PC-9 (cell line): ENCODE measurements at places on chromosomes 3 and 15.

DNA sequence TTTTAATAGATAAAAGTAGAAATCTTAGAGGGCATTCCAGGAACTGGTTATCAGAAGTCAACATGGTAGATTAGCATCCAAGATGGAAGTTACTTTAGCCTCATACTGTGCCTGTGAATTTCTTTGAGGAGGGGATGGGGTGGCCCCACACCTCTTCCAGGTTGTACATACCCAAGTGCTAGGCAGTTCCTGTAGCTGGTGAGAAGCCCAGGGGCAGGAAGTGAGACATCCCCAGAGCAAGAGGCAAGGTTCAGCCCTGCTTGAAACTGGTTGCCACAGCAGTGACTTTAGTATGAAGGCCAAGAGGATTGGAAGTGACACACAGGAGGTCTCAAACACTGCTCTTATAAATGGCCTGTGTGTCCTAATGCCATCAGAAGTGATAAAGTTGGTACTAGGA is 11.9 kb downstream of the GTPBP8 start:
- no peak for DNase-seq

GRCh38 chr3:118932822-118933558 is 101.7 kb downstream of the IGSF11 start:
- no peak for DNase-seq

DNA sequence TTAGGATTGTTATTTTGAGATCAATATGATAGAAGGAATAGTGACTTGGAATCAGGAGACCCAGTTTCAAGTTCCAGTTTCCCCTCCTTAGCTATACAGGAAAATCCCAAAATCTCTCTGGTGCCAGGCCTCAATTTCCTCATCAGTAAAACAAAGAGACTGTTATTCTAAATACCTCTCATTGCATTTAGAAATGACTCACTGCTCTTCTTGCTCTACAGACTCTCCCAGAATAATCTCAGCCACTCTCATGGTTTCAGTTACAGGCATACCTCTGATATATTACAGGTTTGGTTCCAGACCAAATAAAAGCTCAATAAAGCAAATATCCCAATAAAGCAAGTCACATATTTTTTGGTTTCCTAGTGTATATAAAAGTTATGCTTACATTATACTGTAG is 28.3 kb downstream of the IMPG2 start:
- no peak for DNase-seq

- no peak for DNase-seq
These were observed 759.4 kb downstream of the NSUN3 start for GRCh38 chr3:94822298-94822697.

GRCh38 chr3:136818769-136819391 is at the start of gene SLC35G2:
Gene SLC35G2 (plus strand): TSS chr3:136819126. CDS start chr3:136854461, 35,335 bp downstream.
- DNase-seq, result peak; percentile 40

DNA sequence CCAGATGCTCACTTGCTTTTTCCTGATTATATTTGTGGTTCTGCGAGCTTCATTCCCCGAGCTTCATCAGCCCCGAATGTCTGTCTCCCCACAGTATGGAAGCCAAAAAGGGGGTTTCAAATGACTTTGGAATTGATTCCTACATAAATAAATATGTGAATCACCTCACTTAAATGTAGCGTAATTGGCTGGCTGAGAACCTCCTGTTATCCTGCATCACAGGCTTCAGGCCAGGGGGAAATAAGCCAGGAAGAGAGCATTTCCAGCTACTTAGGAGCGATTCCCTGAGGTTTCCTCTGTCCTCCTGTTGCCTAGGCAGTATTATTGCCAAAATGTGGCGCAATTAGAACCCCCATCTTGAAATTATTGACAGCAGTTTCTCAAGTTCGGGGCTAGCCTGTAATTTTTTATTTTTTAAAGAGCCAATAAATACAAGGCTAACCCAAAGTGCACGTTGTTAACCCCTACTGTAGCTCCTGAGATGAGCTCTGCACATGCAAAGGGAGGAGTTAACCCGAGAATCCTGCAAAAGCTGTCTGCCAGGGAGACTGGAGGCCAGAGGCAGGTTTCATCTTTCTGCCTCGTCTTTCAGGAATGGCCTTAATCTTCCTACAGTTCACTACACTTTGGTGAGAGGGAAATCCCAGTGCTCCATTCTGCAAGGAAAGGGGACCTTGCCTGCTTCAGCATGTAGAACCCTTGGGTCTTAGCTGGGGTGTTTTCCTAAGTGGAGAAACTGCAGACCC is 148.2 kb downstream of the ADAMTS9 start:
- no peak for DNase-seq
